ENCODE measurements at places on chromosomes 7 and 10.

- DNase-seq, result no peak
These were observed 22.1 kb upstream of the HSPB1 start for GRCh38 chr7:76280408-76280807.

- no peak for DNase-seq
These were observed 28.3 kb upstream of the RALA start for GRCh38 chr7:39594988-39595620.

GRCh38 chr7:142940966-142941535, 1.8 kb downstream of the LLCFC1 start:
- no peak for DNase-seq

DNA sequence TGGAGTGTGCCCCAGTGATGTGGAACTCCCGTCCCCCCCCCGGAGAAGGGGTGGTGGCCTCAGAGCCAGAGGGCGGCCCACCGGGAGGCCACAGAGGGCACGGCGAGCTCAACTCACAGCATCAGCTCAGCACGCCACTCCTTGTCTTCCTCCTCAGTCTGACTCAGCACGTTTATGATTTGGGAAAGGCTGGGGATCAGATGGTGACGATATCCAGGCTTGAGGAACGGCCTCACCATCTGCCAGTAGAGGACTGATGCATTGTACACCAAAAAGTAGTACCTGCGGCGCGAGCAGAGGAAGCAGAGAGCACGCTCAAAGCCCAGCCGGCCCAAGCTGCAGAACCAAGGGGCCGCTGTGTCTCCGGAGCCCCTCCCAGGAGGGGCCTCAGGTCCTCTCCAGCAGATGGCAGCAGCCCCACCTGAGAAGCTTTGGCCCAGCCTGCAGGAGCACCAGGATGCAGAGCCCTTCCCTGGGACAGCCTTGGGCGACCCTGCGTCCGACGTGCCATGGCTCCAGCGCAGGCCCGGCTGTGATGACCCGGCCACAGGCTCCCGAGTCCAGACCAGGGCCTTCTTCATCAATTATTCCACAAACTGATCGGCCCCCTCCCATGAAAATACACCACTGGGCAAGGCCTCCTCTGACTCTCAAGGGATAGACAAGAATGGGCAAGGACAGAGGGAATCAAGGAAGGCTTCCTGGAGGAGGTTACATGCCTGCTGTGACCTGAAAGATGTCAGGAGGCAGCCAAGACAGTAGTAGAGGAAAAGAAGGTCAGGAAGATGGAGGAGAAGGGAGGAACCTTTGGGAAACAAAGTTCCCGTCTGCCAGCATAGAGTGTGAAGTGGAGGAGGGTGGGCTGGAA, 3.7 kb downstream of the CFAP46 start:
- no peak for DNase-seq

DNA sequence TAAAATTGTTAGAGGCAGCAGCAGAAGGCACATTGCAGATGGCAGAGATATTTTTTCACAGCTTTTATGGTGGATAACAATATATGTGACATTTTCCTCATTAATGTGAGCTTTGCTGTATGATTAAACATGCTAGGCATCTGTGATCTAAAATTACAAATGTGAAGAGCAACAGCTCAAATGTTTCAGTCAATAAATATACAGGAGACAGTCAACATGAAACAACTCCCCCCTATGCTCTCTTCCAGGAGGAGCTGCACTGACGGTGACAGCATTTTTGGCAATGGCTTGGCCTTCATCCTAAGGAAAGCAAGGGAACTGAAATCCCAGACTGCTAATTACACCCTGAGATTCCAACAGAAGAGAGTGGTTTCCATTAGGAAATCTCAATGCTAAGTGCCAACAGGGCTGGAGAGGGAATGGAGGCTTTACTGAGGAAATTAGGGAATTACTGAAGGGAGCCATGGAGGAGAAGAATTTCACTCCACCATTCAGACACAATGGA, 51.4 kb upstream of the GRB10 start:
- DNase-seq, result no peak

- no peak for DNase-seq
These were observed 546.4 kb upstream of the C7orf33 start for GRCh38 chr7:148044173-148044572.

DNA sequence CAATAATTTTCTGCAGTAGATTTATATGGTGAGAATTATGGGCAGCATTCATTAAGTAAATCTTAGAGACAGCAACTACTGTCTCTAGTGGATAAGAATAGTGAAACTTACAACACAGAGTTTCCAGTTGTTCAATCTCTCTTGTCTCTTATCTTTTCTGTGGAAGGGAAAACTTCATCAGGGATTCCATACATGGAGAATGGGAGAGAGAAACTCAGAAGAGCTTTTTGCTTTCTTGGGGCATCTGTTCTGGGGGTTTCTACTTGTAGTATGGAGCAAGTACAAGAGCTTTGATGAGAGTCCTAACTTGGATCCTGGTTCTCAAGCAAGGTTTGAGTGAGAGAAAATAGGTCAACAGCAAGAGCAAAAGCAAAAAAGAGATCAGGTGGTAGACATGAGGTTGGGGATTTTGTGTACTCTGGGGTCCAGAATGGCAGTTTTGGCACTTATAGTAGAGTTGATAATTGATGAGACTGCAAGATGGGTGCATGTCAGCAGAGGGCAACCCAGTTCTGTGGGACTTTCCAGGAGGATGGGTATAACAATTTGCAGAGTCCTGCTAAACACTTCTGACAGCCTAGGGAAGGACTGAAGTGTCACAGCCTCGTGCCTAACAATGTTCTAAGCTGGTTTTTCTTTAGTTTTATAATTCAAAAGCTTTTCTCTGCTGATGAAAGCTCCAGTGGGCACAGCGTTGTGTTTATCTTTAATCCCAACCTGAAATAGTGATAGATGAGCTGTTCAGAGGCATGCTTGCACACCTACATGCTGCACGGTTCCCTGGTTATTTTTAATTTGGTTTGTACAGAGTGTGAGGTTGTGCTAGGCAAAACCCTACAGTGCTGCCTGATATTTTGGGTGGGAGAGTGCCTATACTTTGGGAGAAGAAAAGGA, 32.0 kb upstream of the STRIP2 start:
- DNase-seq, result no peak

- no peak for DNase-seq
These were observed 340.5 kb downstream of the TNS3 start for GRCh38 chr7:47241112-47242065.

DNA sequence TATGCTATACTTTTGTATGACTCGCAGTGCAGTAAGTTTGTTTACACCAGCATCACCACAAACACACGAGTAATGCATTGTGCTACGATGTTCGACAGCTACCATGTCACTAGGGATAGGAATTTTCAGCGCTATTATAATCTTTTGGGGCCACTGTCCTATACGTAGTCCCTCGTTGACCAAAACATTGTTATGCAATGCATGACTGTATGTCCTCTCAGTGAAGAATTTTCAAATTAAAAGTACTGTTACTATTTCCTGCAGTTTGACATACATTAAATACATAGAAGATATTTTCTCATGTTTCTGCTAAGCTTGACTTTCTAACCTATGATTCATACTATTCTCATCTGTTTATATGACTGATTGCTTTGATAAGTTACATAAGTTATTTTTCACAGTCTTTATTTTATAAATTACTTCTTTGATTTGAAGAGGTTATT, 203.6 kb downstream of the VTI1A start:
- DNase-seq, result no peak

- DNase-seq, result peak; percentile 20
These were observed 613 bp downstream of the AP5Z1 start for GRCh38 chr7:4775848-4776623.

- DNase-seq, result no peak
These were observed 1.3 kb downstream of the VSIR start for GRCh38 chr10:71771821-71772617.

GRCh38 chr10:124182088-124182541, 88.7 kb upstream of the CHST15 start:
- no peak for DNase-seq

DNA sequence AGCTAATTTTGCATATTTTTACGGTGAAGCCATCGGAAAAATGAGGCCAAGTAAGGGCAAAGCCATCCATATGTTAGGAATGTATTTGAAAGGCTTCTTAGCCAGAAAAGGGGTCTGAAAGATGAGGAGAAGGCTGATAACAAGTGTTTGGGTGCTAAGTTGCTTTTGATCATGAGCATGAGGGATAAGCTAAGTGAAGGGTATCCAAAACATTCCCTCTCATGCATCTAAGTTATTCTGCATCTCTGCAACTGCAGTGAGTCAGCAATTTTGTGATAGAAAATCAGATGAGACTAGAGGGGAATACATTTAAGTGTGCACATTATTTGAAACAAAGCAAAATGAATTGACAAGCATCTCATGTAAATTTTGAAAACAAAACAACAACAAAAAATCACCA, 282.8 kb downstream of the GPR158 start:
- no peak for DNase-seq

DNA sequence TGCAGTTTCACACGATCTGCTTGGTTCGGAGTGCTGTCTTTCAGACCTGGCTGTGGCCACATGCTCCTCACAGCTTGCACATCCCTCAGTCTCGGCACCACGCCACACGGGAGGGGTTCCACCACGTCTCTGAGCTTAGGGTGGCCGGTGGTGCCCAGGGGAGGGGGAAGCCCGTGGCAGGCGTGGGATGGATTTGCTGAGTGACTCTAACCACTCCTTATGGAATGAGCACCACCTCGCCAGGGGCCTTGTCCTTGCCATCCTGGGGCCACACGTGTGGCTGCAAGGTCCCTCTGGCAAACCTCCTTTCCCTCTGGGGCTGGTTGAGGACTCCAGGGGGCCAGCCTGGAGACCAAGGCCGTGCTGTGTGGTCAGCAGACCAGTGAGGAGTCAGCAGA, 29.1 kb upstream of the FAM20C start:
- no peak for DNase-seq

GRCh38 chr10:31101123-31101522, 69.5 kb upstream of the ZNF438 start:
- no peak for DNase-seq

GRCh38 chr10:32232378-32232777, 114.6 kb downstream of the EPC1 start:
- DNase-seq, result no peak

DNA sequence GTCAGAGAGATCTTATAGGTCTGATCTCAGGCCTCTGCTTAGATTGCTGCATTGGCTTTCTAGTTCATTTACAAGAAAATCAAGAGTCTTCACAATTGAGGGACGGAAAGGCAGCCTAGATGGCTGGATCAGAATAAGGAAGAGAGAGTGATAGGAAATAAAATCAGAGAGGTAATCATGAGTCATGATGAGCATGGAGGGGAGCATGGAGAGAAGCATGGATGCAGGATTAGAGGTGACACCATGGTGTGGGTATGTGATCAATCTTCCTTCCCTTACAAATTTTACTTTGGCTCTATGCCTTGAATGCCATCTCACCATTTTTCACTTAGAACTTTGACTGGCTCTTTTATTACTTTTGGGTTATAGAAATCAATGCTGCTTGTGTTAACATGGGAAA, 1.4 kb downstream of the BCCIP start:
- no peak for DNase-seq

DNA sequence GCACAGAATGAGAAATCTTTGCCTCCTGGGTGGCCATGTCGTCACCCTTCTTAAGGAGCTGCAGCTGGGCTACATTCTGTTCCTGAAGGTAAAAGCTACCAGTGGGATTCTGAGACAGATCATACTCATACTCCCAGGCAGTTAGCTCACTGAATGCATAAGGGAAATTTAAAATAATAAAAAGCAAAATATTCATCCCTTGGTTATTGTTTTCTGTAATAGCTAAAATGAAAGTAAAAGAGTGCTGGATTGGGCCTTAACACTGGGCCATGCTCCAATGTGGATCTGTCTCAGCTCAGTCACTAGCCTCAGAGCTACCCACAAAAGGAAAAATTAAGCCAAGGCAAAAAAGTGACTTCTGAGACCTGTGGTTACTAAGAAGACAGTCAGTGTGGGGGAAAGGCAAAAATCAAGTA, 8.9 kb upstream of the DYNC2I1 start:
- no peak for DNase-seq

GRCh38 chr7:29970158-29970557, 19.4 kb downstream of the SCRN1 start:
- no peak for DNase-seq

DNA sequence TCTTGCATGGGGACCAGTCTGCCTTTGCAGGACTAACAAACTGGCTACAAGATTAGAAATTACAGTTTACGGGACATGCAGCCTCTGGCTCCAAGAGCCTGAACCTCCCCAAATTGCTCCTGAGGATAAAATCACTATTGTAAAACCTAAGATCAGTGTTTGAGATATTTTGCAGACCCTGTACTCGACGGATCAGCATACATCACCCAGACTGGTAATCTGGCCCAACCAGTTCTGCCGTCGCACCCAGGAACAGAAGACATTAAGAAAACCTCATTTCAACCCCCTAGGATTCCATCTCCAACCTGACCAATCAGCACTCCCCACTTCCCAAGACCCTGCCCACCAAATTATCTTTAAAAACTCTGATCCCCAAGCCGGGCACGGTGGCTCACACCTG, 27.1 kb upstream of the DNMBP start:
- DNase-seq, result no peak

All from T-helper 22 cell (primary cell).